ENCODE measurements at places on chromosomes 5 and 9.
A peak's percentile ranks its signal among the peaks of the same experiment; 100 is the strongest.

- no peak for DNase-seq
Observed at GRCh38 chr5:176157656-176158055, 80.6 kb upstream of the SIMC1 start.

GRCh38 chr9:32401488-32401887 is 17.0 kb downstream of the ACO1 start:
- DNase-seq, result no peak

DNA sequence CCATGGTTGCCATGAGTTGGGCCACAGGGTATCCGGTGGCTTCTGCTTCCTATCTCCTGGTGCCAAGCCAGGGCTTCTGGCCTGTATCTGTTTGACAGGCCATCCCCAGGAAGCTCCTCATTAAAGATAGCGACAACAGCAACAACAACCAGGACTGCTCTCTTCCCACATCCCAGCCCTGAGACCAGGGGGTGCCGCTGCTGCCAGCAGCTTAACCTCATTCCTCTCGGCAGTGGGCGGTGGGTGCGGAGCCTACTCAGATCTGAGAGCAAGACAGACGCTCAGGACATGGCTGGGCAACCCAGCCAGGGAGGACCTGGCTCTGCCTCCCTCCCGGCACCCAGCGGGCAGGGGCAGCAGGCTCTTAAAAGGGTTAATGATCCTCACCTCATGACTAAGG is 98.3 kb downstream of the PSD2 start:
- DNase-seq, result no peak

DNA sequence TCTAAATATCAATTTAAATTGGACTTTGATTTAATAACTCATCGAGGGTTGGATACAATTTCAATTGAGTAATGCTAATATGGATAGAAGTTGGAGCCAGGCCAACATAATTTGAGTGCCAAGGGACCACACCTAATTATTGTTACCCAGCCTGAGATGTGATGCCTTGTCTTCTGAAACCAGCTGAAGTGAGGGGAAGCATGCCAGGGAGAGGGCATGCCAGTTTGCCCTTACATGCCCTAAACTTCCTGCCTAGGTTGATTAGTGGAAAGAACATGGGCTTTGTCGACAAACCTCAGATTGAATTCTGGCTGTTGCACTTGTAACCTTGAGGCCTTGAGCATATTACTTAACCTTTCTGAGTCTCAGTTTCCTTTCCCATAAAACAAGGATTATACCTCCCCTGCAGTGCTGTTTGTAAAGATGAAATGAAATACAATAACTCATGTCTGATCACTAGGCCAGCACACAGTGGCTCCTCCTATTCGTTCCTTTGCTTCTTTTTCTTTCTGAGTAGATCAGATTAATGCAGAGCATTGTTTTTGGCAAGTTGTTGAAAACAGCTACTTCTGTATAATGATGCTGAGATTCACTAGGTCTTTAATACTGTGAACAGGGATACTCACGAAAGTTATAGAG is 412.8 kb downstream of the TLE4 start:
- DNase-seq, result no peak

DNA sequence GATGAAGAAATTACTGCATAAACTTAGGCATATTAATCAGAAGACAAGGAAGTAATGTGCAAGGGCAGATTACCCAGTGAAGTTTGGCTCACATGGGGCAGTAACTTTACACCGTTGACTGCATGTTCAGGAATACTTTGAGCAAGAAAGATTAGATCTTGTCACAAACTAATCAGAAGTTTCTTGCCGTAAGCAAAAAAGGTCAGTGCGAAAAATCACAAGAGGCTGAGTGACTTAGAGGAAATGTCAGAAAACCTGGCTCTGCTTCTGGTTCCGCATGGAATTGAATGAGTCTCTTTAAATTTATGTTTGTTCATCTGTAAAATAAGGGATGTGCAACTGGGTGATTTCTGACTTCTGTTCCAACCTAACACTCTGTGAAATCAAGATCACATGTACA is 64.4 kb downstream of the PARP8 start:
- DNase-seq, result no peak

DNA sequence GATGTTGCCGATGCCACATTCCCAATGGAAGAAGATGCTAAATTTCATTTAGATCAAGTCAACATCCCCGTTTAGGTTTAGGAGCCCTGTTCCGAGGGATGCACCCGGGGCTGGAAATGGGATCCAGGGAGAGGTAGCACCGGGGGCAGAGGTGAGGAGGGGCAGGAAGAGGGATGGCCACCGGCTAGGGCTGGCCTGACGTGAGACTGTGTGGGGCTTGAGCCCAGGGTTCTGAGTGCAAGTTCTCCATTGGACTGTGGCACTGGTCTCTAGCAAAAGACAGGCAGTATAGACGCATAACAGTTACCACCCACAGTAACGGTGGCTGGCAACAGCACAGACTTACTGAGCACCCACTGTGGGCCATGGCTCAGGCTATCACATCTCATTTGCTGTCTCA is 209.0 kb upstream of the MVB12B start:
- no peak for DNase-seq

- no peak for DNase-seq
Observed at GRCh38 chr5:72184408-72184807, 77.1 kb downstream of the MAP1B start.

DNA sequence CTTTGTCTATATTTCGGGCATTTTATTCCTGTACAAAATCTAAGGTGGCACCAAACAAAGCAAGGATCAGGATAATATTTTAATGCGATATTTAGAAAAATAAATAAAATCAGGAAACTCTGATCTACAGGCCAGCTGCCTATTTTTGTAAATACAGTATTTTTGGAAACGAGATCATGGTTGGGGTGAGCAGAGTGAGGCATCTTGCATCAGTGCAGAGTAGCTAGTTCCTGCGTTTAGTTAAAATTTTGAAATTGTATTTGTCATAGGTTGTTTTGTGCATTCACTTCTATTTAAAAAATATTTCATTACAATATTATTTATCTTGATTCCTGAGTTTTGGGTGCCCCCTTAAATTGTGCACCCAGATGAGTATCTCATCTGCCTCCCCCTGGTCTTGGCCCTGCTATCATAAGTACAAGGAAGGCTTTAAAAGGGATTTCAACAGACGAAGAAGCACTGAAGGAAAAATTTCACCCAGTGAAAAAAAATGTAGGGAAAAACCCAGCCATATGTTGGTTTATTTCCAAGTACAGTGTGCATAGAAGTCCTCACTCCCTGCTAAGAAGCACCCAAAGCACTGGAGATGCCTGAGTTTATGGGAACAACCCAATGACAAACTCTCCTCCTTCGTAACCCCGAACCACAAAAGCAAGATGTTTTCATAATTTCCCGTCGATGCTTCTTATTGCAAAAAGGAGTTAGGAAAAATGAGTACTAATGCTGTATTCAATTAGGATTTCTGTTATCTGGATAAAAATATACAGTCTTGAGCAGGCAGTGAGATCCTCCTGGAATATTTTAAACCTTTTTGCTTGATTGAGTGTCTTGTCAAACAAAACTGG is 304.7 kb upstream of the CLINT1 start:
- no peak for DNase-seq

GRCh38 chr5:123512611-123513461 is 859 bp downstream of the CSNK1G3 start:
- no peak for DNase-seq

GRCh38 chr9:84652496-84653120 is 16.9 kb upstream of the NTRK2 start:
- no peak for DNase-seq

DNA sequence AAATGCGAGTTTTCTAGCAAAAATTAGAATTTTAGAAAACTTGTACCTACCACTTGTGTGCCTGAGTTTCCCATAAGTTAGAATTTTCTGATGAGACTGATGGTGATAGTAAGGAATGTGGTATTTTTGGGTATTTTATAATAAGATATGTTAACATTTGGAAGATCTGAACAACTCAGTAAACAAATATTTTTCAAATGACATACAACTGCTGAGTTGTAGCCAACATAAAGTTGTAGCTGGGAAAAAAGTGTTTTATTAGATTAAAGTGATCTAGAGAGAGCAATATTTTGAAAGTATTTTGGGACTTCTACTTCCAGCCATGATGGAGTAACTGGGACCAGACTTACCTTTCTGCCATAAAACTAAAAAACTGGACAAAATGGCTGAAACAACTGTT is 37.9 kb downstream of the GEMIN5 start:
- DNase-seq, result no peak

DNA sequence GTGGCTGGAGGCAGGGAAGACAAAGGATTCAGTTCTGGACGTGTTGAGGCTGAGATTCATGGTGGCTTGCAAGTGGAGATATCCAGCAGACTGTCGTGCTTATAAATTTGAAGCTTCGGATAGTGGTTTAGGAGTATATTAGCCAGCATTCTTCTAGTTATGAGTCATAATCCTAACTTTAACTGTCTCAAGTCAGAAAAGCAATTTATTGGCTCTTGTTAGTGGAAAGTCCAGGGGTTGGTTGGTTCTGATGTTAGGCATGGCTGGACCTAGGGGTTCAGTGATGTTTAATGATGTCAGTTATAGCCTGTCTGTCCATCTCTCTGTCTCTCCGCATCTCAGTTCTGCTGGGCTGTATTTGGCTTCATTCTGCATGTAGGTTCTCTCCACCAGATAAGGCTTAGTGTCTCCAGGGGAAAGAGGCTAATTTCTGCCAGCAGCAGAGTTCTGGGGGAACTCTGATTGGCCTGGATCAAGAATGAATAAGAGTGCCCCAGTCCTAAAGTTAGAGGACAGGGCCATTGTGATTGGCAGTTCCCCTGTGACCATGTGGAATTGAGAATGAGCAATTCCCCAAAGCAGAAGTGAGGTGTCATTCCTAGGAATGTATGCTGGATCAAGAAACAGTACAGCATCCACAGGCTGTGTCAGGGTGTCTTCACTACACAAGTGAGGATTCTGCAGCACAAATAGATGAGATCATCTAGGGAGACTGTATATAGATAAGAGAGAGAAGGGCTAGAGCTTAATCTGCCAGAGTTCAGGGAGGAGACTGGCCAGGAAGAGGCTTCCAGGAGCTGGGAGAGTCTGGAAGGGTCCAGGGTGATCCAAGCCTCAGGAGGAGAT is 72.9 kb upstream of the SHB start:
- no peak for DNase-seq

- DNase-seq, result no peak
Observed at GRCh38 chr5:37495210-37495609, 116.1 kb downstream of the WDR70 start.

DNA sequence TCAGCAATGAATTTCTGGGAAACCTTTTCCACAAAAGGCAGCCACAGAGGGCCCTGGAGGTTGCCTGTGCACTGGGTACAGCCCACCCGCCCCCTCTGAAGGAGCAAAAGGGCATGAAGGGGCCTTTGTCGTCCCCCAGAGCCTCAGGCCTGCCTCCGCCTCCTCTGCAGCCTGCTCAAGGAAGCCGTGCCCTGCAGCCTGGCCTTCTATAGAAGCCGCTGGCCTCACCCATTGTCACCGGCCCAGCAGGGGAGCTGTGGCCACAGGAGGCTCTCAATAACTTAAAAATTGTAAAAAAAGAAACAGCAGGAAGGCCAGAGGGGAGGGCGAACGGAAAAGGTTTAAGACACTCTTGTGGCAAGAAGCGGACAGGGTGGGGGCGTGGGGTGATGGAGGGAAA is 213.3 kb downstream of the IRX2 start:
- DNase-seq, result no peak

GRCh38 chr5:94313696-94314095 is 304.7 kb downstream of the KIAA0825 start:
- DNase-seq, result no peak

DNA sequence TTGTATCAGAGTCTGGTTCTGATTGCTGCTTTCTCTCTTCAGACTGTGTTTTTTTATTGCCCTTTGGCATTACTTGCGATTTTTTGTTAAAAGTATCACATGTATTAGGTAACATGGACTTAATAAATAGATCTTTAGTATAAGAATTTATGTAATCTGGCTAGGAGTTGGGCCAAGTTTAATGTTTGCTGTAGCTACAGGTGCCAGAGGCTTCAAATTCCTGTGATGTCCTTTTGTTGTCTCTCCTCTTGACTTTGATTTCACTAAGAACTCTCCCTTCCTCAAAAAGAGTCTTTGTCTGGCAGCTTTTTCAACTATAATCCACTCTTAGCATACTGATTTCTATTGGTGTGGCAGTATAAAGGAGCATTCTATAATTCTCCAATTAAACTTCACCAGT is 313.1 kb downstream of the DTWD2 start:
- DNase-seq, result no peak

DNA sequence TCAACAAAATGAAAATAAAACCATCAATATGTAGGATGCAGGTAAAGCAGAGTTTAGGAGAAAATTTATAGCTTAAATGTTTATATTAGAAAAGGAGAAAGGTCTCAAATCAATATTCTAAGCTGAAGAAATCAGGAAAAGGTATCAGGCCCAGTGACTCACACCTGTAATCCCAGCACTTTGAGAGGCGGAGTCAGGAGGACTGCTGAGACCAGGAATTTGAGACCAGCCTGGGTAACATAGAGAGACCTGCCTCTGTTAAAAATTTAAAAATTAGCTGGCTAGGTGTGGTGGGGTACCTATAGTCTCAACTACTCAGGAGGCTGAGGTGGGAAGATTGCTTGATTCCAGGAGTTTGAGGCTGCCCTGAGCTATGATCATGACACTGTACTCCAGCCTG is 32.2 kb downstream of the CCDC69 start:
- no peak for DNase-seq

- peak; percentile 68 for DNase-seq
Observed at GRCh38 chr5:134092875-134093274, 21.6 kb upstream of the TCF7 start.

DNA sequence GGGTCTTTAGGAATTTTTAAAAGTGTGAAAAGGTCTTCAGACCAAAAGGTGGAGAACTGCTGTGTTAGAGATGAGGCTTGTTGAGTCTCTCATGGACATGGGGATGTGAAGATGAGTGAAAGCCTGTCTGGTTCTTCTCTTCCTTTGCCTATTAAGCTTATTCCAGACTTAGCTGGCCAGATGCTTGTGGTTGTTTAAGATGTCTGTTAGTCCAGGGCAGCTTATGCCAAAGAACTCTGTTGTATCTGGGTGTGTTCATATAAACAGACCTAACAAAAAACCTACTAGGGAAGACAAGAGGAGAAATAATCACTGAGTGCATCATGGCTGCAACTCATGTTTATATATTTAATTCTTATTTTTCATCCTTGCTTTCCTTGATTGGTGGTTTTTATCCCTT is 57.5 kb upstream of the NCS1 start:
- DNase-seq, result no peak

DNA sequence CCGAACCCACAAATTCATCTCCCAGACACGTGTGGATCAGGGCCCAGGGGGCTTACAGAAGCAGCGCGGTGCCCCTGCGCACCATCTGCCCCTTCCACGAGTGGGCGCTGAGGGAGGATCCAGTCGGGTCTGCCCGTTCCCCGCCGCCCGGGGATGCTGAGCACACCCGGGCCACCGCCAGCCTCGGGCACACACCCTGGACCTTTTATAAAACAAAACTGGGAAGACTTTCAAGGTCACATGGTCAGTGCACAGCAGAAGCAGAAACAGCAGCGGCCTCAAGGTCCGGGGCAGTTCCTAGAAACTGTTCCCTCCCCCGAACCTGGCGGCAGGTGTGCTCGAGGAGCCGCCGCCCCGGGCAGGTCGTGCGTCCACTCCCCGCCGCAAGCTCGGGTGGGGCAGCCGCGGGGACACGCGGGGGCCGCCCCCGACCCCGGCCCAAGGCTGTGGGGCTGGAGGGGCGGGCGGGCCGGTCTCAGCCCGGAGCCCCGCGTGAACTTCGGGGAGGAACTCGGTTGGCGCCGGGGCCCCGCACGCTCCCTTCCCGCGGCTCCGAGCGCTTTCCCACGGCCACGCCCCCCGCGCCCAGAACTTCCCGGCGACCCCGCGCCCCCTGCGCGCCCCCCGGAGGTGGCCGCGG is 633 bp upstream of the PPP1R26 start:
- DNase-seq, result peak; percentile 67

- DNase-seq, result no peak
Observed at GRCh38 chr9:136090768-136091581, 4.1 kb downstream of the NACC2 start.

GRCh38 chr9:121538221-121538620 is 38.6 kb upstream of the GGTA1 start:
- DNase-seq, result no peak

Measured in left colon (tissue), 2 donors.